ENCODE measurements at places on chromosomes 1 and 21.

GRCh38 chr1:220833436-220833835, 45.8 kb upstream of the HLX start:
- DNase-seq = no peak

DNA sequence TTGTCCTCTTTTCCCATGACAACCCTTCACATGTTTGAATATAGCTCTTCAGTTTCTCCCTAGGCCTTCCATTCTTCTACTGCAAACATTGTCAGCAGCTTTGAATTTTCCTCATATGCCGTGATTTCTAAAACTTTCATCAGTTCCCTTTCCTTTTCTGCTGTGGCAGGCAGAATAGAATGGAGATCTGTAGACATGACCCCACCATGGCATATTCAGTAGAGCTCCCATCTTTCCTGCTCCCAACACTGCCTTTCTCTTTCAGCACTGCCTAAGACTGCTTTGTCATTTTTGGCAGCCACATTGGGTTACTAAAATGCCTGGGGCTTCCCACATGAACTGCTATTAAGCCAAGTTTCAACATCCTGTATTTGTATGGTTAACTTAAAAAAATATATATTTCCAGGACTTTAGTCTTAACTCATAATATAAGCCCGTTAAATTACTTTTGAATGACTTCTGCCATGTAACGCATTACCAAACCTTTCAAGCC, 60.9 kb downstream of the TBX19 start:
- no peak for DNase-seq

DNA sequence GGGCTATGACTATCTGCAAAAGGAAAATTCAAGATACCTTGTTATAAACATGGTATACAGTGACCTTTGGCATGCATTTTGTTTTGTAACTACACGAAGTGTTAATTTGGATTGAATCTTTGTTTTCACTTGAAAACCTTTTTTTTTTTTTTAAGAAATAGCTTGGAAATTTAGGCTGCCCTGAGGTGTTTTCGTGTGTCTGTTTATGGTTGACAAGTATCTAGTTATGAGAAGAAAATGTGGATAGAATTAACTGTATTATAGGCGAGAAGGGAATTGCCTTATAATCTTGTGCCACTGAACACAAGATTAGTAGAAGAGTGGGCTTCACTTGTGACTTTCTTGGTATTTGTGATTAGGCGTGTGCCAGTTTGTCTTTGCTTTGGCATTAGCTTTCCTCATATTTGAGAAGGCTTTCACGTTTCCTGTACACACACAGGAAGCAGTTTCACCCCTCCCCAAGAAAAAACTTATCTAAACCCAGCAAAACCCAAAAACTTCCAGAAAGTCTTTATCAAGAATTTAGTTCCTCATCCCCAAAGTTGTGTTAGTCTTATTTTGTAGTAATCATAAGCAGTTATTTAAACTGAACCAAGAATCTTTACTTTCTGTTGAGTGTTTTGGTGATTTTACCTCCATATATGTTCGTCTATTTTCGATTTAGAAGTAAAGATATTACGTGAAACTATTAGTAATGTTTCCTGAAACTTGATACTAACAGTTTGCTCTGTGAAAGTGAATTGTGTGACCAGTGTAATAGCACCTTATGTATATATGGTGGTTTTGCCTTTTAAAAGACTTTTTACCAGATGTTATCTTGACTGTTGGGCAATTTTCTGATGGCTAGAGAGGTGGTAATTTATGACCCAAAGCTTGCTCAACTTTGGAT, 3.8 kb downstream of the DYRK1A start:
- DNase-seq = peak; percentile 82

DNA sequence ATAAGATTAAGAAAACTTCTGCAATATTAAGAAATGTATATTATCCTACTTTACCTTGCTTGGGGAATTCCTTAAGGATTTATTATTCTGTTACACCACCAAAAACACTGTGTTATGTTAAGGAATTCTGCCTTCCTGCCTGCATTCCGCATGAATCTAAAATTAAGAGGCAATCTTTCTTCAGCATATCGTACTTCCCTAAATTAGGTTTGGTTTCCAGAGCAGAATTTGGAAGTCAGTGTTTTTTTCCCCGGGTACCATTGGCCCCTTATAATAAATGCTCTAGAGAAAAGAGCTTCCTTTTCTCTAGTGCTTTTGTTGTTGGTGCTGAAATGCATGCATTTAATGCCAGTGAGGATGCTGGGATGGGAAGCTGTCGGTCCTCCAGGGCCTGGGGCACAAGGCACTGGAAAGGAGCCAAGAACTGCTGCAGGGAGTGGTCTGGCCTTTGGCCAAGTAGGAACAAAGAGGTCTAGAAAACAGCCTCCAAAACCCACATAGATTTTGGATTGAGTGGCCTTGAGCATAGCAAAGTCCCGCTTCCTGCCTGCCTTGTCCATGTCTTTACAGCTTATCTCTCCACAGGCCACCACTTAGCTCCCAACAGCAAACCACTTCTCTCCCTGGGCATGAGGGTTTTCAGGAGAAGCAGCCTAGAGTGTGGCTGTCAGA, 69.9 kb downstream of the RRAGC start:
- peak; percentile 28 for DNase-seq

GRCh38 chr1:156409439-156409838, 40.4 kb downstream of the RHBG start:
- no peak for DNase-seq

GRCh38 chr21:38841472-38841871, 35.7 kb downstream of the ETS2 start:
- DNase-seq = no peak

DNA sequence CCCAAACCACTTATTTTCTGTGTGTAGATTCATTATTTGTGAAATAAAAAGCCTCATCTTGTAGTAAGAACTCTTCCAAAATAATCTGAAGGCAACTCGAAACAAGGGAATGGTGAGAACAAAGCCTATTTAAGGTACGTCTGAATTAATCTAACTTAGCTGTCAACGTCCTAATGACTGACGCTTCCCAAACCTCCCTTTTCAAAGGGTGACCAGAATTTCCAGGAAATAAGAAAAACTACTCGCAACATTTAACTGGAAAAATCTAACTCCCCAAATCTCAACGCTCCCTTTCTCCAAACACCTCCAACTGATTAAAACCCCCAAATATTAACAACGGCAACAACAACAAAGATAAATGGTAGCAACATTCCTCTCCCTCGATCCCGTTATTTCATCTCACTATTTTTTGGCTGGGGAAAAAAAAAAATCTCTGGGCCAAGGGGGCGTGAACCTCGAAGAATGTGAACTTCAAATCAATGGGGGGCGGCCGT, 693 bp downstream of the SRSF10 start:
- DNase-seq = no peak

DNA sequence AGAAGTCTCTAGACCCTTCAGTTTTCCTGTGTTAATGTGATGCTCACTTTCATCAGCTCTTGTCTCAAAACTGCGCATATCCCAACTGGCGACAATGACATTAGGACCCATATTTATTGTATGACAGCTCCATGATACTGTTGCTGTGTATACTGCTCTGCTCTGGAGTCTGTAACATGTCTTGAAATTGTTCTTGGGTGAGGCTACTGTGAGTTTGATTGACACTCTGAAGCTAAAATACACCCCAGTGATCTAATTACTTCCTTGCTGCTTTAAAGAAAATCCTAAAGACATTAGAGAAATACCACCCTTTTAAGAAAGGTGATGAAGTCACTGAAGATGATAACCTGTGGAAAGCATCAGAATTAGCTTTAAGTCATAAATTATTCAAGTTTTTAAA, 1046.2 kb downstream of the KCNT2 start:
- no peak for DNase-seq

GRCh38 chr1:70892930-70893329, 154.7 kb downstream of the PTGER3 start:
- DNase-seq = no peak

GRCh38 chr1:235863699-235864093, 3.0 kb downstream of the LYST start:
- DNase-seq = no peak

- no peak for DNase-seq
Observed at GRCh38 chr21:34345892-34346291, 17.9 kb upstream of the KCNE2 start.

DNA sequence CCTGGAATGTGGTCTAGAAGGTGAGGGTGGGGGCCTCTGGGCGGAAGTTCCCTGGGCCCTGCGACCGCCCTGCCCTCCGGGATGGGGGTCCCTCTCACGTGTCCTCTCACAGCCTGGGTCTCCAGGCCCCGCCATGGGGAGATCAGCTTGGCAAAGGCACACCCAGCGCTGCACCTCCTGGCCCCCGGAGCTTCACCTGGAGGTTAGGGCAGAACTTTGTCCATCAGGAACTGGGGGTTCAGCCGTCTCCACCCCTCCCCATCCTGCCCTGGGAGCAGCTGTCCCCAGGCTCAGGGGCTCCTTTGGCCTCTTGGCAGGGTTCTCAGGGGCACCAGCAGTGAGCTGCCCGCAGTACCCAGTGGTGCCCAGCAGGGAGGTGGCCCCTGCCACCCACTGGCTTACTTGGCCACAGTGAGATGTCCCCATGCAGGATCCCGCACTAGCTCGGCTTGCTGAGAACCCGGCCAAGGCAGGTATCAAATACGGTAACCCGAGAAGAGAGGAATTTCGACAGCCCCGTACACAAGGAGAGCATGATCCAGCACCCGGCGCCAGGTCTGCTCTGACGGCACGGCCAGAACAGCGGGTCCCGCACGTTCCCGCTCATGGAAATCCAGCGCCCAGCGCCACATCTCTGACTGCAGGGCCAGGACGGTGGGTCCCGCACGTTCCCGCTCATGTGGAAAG, 36.7 kb downstream of the RRP1 start:
- no peak for DNase-seq

GRCh38 chr1:66711420-66711819, 40.8 kb upstream of the DYNLT5 start:
- DNase-seq = no peak

GRCh38 chr1:229390130-229390529, 43.8 kb downstream of the ACTA1 start:
- no peak for DNase-seq

- DNase-seq = no peak
Observed at GRCh38 chr1:173742203-173742886, 27.6 kb downstream of the KLHL20 start.

DNA sequence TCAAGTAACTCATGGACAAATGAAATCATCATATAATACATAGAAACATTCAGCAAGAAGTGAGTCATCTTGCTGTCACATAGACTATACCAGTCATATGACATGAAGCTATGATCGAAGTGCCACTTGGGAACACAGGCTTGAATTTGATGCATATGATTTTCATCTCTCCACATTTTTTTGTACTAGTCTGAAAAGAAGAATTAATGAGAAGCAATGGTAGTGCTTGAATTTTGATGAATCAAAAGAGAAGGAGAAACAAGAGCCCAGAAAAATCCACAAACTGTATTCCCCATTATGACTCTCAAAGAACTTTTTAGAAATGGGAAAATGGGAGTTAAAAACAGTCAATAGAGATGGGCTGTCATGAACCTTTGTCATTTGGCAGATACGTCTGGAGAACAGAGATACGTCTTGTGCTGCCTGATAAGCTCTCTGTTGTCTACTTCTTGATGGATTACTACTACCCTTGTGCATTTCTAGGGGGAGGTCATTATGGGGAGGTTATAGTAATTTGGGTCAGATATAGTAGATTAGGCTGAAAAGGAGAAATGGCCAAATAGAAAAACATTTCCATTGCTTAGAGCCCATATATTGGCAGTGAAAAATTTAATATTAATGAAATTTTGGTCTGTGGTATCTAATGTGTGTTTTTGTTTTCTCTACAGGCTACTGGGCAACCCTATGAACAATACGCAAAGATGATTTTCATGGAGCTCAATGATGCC, 8.0 kb upstream of the LEPR start:
- no peak for DNase-seq

DNA sequence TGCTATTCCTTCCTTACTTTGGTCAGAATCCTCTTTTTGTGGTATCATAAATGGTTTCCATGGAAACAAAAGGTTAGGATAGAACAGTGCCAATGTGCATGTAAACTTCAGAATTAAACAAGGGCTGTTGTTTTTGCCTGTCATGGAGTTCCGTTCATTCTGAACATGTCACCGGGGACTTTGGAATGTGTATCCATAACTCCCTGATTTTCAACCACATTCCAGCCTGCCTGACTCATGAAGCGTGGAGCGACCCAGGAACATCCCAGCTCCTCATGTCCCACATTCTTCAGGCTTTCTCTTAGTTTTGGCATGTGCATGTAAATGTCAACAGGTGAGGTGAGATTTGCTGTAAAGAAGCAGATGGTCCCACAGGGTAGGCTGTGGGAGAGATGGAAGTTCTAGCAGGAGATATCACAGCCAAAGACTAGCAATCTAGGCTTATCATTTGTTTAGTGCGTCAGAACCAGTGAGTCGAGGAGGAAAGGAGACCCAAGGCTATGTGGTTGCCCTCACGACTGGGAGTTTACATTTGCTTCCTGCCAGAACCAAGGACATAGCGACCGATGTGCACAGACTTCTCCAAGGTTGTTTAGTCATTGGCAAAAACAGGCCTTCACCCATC, 23.0 kb upstream of the DNAJC11 start:
- DNase-seq = no peak

DNA sequence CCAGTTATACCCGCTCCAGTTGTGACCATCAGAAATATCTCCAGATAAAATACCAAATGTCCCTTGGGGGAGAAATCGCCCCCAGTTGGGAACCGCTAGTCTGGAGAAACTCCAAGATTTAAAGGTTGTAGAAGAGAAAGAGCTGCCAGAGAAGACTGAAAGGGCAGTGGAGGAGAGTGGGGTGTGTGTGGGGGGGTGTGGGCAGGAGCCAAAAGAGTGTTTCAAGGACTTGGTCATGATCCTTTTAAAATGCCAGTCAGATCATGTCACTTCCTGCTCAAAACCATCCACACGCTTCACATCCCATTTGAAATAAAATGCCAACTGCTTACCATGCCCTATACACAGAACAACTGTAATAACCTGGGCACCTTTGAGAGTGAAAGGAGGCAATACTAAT, 3.4 kb upstream of the HEYL start:
- DNase-seq = no peak

DNA sequence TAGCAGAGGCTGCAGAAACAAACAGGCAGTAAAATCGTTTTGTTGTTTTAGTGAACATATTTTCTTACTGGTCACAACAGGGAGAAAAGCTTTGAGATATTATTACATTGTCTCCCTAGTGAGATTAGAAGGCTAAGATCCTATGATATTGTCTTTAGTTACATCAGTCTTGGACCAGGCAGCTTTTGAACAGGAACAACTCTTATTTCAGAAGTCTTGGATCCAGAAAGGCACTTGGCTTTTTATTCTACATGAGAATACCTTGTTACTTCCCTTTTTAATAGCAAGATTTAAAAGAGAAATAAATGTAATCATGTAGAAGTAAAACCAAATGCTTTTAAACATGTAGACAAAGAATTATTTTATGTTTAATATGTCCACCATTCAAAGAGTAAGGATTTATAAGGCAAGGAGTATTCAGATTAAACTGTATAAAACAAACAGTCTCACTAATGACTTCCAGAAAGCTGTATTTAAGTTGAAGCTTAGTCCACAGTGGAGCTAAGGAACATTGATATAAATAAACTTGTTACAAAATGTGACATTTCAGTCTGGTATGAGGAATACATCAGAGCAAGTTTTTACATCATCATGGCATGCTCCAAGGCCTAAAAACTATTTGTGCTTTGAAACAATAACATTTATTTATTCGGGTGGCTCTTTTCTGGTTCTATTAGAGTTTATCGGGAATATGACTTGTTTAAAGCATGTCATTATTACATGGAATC, 72.2 kb downstream of the PHTF1 start:
- DNase-seq = no peak

- no peak for DNase-seq
Observed at GRCh38 chr1:199489594-199489993, 537.9 kb upstream of the NR5A2 start.

- no peak for DNase-seq
Observed at GRCh38 chr21:46006547-46007491, 25.2 kb downstream of the COL6A1 start.

- peak; percentile 28 for DNase-seq
Observed at GRCh38 chr1:161725908-161726472, 4.6 kb downstream of the FCRLB start.
